ENCODE measurements at places on chromosomes 1 and 21.

GRCh38 chr1:227845147-227845458, 29.6 kb downstream of the PRSS38 start:
- DNase-seq = no peak

DNA sequence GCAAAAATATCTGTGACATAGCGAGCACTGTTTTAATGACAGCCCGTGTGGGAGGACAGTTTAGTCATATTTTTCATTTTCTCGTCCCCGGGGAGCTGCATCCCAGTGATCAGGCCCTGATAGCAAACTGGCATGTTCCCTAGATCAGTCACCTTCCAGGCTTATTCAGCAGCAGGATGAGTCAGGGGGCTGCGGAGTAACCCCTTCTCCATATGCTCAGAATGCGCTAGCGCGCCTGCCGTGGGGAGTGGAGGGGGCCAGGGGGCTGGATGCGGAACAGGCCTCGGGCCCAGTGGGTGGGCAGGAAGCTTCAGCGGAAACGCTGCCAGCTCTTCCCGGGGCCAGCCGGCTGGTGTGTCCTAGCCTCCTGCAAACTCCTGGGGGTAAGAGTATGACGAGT, 94.0 kb downstream of the KCND3 start:
- no peak for DNase-seq

DNA sequence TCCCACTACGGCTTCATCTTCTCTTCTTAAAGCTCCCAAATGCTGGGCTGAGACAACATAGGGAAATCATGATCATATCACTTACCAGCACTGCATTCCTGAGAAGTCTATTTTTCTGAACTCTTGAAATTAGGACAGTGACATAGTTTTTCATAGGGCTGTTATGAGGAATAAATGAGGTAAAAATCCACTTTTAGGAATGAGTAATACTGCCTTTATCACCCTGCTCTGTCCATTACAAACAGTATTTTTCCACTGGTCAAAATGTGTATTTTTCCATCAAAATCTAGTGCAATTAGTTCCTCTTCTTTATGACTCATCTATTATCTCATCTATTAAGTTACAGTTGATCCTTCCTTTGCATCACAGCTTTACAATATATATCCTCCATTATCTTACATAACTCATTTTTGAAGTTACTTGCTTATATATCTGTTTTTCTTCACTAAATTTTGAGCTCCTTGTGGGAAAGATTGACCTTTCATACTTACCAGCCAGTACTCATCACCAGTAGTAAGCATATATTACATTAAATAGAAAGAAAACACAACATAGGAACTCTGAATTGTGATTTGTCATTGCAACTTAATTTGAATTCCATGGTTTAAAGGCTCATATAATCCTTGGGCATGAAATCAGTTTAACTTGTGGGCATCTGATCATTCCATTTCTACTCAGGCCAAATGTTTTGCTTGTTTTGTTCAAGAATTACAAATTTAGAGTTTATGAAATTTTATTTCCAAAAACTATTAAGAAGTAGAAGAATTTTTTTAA, 37.1 kb downstream of the PRRX1 start:
- DNase-seq = no peak

GRCh38 chr1:162067466-162067865, 2.0 kb upstream of the NOS1AP start:
- peak; percentile 36 for DNase-seq

DNA sequence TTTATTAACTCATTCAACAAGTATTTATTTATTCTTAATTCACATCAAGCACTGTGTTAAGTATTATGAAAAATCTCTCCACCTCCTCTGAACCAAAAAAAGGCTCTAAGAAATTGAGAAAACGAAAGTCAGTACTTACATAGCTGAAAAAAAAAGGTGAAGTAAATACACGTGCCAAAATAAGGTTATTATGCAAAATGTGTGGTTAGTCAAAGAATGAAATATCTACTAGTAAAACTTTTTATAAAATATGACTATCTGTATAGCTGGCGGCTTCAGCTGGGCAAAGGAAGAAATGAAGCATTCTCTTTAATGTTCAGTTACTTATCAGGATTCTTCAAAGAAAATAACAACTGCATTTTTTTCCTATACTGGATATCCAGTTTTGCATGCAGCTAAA, 35.5 kb upstream of the ASPM start:
- no peak for DNase-seq

GRCh38 chr1:178743801-178744200, 18.8 kb downstream of the RALGPS2 start:
- DNase-seq = no peak

DNA sequence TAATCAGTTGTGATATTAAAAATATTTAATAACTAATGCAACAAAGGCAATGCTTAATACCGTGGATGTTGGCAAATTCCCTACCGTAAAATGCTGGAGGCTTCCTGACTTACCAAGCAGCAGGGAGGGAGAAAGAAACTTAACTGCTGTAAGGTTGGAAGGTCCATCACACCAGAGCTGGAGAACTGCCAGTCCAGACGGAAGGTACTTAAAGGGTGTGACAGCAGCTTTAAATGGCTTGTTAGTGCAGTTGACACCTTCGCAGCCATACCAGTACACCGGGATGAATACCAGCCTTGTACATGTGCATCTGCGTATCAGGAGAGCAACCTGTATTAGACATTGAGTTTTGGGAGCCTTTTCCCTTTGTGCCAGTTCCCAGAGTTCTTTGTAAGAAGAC, 269.5 kb upstream of the NCAM2 start:
- DNase-seq = no peak

DNA sequence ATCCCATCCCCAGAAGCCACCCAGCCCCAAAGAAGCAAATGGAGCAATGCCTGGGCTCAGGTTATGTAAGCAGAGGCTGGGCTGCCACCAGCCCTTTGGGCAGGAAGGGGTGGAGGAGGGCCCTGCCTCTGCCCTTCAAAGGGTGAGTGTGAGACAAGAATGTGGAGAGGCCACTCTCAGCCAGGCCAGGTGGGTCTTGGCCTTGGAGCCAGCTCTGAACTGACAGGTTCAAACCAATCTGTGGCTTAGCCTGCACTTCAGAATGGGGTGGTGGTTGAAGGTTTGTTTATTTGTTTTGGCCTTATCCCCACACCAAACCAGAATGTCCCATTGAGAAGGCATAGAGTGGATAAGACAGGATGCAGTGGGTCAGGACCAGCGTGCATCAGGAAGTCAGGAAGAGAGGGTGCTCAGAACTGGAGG, 29.8 kb downstream of the C1orf116 start:
- no peak for DNase-seq

DNA sequence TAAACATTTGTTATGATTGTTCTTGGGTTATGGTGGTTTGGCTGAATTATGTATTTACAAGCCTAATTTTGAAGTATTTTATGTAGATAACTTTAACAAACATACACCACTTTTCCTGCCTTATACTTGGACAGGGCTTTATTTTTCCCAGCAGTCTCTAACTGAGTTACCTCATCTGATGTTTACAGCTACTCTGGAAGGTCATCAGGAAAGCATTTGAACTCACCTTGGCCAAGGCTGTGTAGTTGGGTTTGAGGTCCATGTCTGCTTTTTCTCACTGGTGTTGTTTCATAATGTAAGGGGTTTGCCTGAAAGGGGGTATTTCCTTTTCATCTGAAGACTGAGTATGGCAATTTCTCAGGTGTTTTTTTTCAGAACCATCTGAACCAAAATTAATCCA, 193.5 kb downstream of the RWDD3 start:
- DNase-seq = no peak

- DNase-seq = no peak
Observed at GRCh38 chr1:65393347-65393746, 27.1 kb upstream of the LEPR start.

DNA sequence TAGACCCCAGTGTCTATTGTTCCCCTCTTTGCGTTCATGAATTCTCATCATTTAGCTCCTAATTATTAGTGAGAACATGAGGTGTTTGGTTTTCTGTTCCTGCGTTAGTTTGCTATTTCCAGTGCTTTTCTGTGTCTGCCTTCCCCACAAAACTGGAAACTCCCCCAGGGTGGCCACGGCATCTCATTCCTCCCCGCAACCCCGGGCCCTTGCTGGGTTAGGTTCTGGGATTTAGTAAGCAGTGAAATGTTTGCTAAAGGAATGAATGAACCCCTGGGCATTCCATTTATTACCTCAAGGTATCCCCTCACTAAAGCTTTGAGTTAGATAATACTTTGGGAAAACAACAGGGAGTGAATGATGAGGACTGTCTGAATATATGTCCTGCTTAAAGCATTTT, 142.9 kb downstream of the GLUL start:
- DNase-seq = no peak

GRCh38 chr1:162676087-162676486, 43.8 kb downstream of the DDR2 start:
- no peak for DNase-seq

GRCh38 chr1:10704368-10704882, 92.0 kb downstream of the CASZ1 start:
- no peak for DNase-seq

DNA sequence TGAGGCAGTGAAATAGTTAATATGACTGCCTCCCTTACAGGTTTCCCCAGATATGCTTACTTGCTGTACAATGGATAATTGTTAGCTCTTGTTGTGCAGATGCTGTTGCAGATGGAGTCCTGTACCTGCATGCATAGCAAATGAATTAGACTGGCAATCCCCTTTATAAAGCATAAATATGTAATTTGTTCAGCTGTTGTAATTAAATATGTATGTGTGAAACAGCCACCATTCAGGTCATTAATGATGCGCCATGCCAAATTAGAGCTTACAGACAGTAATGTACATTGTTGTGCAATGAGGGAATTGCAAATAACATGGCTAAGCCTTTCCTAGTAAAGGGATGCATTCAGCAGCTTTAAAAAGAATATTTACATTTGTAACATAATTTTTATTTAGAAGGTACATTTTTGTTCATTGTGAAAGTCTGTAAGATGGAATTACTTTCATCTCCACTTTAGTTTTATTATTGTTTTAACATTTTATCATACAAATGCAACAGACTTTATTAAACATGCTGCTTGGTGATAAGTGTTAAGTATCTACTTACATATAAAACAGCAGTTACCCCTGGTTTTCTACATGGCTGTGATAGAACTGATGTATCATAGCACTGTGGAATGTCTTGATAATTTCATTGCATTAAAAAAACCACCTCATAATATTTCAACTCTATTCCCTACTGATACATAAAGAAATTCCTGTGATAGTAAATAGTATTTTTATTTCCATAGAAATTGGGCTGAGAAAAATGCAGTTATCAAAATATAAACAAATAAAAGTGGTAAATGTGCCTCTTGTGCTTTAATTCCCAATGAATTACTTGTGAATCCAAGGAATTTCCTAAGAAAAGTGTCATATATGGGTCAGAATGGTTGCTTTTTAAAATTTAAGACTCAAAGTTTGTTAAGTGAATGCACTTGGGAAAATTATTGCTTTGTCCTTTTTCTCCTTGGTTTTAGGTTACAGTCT, 99.0 kb downstream of the NFIA start:
- peak; percentile 65 for DNase-seq

- peak; percentile 40 for DNase-seq
Observed at GRCh38 chr1:164926107-164926506, 367.1 kb downstream of the PBX1 start.

DNA sequence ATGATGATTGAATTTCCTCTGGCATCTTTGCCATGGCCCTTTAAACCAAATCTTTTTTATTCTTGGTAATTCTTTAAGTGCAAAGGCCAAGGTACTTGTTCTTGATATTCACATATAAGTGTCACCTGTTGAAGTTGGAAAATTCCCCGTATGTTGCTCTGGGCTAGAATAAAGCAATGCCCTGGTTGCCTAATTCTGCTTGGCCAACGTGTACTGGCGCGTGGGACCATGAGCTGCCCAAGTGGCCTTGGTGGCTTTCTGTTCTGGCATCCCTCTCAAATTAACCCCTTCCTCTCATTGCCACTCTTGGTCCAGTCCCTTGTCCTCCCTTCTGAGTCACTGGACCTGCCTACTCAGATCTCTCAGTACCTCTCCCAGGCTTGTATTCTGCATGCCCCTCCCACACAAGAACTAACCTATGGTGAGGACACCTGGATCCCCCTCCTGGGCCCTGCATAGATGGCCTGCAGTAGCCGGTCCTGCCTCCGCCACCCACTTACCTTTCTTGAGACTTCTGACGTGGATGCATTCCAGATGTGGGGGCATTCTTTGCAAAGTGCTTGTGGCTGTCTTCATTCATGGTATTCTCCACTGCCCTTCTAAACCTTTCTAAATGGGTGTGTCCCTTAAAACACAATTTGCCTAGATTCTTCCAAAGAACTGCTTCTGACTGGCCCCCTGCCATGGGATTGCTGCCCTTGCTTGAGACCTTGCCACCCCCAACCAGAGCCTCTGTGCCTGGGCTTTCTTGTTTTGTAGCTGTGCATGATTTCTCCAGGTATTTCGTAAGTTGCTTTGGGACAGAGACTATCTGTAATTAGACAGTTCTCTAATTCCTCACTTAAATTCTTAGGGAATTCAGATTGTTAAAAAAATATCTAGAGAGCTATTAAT, 152.4 kb downstream of the GALNT2 start:
- no peak for DNase-seq

- no peak for DNase-seq
Observed at GRCh38 chr1:246294263-246294662, 212.8 kb downstream of the SMYD3 start.

Measured in NCI-H1417 (cell line).